ENCODE measurements at places on chromosomes 13 and 19. TPM values are rescaled to one million over a fixed set of nuclear protein-coding genes. Genes with fewer than 3 reads are reported as not detected.

Gene RFC3
- total RNA-seq = 5.5 TPM

Gene COL5A3
- total RNA-seq = 9.6 TPM

Gene KIR2DL3
- total RNA-seq = not detected

Gene PRSS57
- total RNA-seq = not detected

Gene ZNF527
- total RNA-seq = 6.1 TPM

Gene LATS2
- 25.1 TPM for total RNA-seq

Gene NR1H2
- total RNA-seq = 76.5 TPM

DNA sequence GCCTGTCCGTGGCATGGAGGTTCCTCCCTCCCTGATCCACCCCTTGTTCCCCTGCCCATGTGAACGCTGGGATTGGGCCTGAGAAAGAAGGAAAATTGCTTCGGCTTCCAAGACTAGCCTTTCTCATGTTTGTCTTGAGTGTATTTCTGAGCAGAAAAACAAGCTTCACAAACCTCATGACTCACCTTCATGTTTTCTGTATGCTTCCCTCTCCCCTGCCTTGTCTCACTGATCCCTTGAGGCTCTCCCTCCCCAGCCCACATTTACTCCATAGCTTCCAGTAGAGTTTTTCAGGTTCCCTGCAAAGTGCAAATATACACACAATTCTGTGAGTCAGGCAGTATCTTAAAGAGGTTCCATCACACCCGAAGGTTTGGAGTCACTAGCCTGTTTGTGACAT lies 572.4 kb downstream of the UQCRFS1 start:
- no peak for DNase-seq

- DNase-seq = peak; percentile 45
Measured at GRCh38 chr19:8567522-8568172, 9.6 kb downstream of the MYO1F start.

- DNase-seq = no peak
Measured at GRCh38 chr13:80379245-80379644, 38.3 kb upstream of the SPRY2 start.

GRCh38 chr19:33177417-33177979 lies 16.6 kb upstream of the LRP3 start:
- DNase-seq = no peak

- DNase-seq = no peak
Measured at GRCh38 chr19:29395111-29395733, 130.6 kb upstream of the VSTM2B start.

DNA sequence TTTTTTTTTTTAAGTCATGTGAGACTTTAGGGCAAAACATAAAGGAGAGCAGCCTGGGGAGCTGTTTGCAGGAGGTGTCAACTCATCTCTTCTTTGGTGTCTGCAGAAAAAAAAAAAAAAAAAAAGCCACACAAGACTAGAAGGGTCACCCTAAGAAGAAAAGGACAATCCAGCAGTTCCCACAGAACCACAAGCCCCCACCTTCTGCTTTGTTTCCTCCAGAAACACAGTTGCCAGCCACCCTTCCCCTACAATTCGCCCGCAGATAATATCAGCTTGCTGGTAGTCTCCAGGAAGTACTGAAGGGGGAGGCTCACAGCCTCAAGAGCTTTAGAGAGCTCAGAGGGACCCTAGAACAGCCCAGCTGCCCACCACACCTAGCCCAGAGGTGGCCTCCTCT lies 22.3 kb upstream of the ZBTB7A start:
- no peak for DNase-seq

DNA sequence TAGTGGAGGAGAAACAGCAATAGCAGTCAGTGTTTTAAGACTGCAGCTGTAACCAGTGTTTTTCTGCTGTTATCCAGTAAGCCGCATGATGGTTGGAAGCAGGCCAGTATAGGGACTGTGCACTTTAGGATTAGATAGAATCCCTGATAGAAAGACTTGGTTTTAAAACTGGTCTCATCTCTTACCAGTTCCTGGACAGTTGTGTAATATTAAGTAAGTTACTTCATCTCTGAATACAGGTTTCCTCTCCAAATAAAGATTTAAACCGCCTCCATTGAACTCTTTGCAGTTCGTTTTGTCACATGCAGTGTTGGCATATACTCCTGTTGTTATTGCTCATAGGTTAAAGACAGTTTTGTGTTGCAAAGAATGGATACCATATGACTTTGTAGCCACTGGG lies 25.6 kb downstream of the URI1 start:
- DNase-seq = no peak

DNA sequence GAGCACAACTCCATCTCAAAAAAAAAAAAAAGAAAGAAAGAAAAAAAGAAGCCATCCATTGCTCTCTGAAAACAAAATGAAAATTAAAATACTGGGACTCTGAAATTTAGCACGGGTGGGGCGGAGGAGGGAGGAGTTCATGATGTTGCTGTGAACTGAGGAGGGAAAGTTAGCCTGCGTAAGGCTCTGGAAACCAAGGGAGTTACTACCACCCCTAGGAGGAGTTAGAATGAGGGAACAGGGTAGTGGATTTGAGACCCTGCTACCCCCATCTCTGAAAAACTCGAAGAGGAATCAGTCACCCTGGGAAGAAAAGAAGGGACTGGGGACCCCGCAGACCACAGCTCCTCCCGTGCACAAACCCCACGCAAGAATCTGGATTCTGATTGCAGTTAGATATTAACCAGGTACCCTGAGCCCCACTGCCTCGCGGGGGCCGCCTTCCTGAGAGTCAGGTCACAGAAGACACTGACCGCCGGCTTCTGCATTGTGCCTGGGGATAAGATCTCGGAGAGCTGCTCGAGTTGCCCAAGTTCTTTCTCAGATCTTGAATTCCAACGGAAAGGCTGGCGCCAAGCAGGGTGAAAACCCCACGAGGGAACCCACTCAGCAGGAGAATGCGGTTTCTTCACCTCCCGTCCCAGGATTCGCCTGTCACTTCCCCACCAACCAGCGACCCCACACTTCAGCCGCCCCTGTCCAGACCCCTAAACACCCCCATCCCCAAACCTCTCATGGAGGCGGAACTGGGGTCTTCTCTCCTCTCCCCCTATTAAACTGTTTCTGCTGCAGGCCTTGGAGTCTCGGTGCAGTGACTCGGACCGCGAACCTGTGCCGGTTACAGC lies 870 bp downstream of the ZNF442 start:
- no peak for DNase-seq

Data from left ventricle myocardium superior (tissue), 1 donor.